ENCODE measurements at places on chromosomes 12 and 14.

DNA sequence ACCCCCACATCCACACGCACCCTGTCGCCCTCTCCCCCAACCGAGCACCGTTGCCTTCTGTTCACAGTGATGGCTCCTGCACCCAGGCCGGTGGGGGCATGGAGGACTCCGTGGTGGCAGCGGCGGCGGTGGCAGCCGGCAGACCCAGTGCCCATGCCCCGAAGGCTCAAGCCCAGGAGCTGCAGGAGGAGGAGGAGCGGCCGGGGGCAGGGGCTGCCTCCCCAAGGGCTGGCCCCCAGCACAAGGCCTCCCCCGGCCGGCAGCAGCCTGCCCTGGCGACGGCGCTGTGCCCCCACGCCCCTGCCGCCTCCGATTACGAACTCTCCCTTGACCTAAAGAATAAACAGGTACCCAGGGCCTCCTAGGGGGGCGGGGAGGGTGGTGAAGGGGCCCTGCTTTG lies 59.0 kb downstream of the IQSEC3 start:
- DNase-seq, result no peak

DNA sequence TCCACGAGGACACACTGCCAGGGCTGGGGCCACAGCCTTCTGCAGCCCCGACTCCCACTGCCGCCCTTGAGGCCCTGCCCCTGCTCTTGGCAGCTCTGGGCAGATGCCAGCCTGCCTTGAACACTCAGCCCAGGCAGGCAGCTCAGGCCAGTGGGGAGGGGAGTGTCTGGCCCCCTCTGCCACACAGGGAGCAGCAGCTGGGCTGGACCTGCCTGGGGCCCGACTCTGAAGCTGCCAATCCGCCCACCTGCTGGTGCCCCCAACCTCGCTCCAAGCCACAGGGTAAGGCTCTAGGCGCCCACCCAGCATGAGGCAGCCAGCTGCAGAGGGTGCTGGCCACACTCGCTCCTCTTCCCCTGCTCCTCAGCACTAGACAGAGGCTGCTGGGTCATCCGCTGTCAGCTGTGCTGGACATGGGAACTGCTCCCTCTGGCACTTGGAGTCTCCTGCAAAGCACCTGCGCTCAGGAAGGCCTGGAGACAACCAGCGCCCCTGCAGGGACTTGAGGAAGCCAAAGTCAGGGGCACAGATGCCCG lies 24.6 kb upstream of the NUDT14 start:
- DNase-seq, result no peak

DNA sequence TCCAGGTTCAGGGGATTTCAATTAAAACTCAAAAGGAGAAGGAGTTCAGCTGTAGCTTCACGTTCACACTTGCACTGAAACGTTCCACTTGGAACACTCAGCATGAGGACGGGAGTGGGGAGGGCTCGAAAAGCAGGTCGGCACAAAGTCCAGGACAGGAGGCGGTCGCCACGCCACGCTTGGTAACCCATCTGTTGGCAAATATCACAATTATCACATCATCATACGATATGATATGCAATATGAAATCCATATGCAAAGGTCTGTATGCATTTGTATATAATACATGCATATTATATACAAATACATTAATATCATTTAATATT lies 17.2 kb downstream of the ADGRD1 start:
- DNase-seq, result no peak

DNA sequence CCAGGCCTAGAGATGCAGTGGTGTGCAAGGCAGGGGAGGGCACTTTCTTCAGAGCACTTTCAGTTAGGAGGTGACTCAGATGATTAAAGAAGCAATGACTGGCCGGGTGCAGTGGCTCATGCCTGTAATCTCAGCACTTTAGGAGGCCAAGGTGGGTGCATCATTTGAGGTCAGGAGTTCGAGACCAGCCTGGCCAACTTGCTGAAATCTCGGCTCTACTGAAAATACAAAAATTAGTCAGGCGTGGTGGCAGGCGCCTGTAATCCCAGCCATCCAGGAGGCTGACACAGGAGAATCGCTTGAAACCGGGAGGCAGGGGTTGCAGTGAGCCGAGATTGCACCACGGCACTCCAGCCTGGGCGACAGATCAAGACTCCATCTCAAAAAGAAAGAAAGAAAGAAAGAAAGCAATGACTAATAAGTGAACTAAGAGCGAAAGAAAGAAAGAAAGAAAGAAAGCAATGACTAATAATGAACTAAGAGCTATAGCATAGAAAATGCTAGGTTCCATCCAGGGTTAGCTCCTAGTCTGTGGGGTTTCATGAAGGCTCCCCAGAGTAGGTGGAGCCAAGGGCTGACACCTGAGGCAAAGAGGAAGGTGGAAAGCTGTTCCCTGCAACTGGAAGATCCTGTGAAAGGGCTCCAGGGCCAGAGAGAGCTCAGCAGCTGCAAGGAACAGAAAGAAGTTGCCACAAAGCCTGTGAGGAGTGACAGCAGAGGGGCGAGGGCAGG lies 334.5 kb downstream of the CACNA1C start:
- peak; percentile 27 for DNase-seq

- no peak for DNase-seq
These were observed 1.0 kb downstream of the SMARCC2 start for GRCh38 chr12:56188131-56188777.
